ENCODE measurements at places on chromosomes 2 and 18.

DNA sequence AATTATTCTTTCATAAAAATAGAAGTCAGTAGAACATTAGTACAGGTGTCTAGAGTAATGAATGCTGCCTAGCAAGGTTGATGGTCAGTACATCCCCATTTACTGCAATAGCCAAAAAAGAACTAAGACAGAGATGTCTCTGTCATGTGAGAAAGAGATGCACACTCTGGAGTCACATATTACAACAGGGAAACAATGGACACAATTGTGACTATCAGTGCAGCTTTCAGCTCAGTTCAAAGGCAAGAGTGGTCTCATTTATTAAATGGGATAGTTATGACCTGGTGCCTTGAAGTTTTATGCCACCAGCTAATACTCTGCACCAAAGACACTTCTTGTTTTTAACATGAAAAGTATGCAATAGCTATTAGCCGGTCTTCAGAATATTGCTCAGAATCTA, 194.9 kb upstream of the CHAC2 start:
- DNase-seq: no peak

DNA sequence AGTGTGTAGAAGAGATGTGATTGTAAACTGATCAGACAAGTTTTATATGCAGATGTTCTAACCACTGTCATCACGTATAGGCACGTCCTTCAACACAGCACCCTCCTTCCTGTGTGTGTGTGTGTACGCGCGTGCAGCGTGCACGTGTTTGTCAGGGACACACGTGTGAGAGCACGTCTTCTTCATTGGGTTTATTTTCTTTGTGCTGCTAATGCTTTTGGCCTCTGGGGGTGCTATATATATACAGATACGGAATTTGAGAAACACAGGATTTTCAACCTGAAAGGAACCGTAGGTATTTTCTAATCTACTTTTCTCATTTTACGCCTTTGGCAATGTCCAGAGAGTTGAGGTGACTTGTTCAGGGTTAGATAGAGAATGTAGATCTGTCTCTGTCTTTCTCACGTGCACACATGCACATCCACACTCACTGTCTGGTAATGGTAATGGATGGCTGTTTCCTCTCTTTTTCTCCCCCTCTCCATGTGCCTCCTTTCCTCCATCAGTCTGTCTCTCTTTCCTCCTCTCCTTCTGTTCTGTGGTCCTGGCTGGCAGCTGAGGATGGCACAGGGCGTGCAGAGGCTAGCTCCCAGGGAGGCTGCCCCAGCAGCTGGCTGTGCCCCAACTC, 13.4 kb upstream of the CELF4 start:
- DNase-seq: no peak

GRCh38 chr2:14806613-14807012, 174.1 kb downstream of the LRATD1 start:
- DNase-seq: no peak

GRCh38 chr2:210323003-210323402, 8.0 kb upstream of the MYL1 start:
- no peak for DNase-seq

DNA sequence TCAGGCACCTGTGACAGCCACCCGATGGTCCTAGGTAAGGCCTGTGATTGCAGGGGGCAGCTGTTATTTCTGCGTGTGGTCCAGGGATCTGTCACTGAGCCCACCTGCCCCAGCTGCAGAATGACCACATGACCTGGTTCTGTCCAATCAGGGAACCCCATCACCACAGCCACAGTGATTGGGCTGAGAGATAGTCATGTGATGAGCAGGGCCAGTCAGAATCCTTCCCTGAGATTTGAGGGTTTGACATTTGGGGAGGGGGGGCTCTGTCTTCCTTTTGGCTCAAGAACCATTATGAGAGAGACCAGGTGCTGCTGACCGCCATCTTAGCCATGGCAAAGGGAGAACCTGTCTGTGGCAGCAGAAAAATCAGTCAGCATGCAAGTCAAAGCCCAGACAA, 147.2 kb downstream of the SMAD7 start:
- DNase-seq: no peak

GRCh38 chr2:42367835-42368234, 6.8 kb upstream of the COX7A2L start:
- no peak for DNase-seq

DNA sequence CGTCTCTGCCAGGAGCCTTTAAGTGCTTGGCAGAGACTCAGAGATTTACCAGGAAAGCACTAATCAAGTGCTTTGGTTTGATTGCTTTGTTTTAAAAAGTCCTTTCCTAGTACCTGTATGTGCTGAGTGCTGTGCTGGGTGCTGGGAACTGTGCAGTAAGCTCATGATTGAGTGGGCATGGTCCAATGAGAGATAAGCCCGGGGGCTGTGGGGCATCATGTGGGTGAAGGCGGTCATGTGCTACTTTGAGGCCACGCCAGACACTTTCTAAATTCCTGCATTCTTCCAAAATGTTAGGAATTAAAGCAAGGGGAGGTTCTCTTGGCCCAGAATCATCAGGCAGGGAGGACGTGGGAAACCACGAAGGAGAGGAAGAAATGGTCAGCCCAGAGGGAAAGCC, 109.0 kb downstream of the ACAA2 start:
- no peak for DNase-seq

DNA sequence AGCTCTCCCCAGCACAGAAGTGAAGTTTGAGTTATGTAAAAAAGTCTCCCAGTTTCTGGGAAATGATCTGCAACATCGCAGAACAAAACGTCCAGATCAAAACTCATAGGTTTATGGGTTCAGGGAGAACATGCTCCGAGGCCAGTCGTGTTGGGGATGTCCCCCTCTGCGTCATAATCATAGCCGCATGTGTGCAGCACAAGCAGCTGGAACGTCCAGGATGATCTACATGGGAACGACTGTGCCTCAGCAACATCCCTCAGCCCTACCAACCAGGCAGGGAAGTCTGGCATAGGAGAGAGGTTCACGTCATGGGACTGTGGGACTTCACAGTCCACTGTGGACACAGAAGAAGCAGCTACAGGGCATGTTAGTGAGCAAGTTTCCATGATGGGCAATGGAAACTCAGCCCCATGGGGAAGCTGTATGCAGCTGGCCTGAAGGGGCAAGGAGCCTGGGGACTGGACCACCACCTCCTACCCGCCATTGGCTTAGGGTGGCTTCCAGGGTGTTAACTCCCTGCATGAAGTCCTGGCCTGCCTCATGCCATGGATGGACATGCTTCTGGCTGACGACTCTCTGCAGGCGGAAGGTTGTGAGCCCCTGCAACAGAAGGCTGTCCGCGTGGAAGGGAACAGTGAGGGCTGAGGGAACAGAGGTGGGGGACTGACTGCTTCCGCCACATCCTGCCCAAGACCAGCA, 96.9 kb downstream of the COPS8 start:
- DNase-seq: no peak

GRCh38 chr18:72768681-72769229, 99.0 kb downstream of the NETO1 start:
- DNase-seq: no peak

DNA sequence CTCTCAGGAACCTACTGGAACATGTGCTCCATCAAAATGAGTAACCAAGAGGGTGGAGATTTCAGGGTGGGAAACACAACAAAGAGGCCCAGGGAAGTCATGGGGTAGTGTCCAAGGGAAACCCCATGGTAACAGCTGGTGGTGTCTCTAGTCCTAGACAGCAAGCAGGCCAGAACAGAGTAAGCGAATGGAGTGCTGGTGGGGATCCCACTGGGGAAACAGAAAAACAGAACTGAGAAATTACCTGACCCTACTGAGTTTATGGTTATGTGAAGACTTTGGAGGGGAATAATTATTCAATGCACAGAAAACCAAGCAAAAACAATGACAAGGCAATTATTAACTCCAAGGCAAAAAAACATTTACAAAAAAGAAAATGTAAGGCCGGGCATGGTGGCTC, 16.9 kb downstream of the ERCC3 start:
- no peak for DNase-seq

DNA sequence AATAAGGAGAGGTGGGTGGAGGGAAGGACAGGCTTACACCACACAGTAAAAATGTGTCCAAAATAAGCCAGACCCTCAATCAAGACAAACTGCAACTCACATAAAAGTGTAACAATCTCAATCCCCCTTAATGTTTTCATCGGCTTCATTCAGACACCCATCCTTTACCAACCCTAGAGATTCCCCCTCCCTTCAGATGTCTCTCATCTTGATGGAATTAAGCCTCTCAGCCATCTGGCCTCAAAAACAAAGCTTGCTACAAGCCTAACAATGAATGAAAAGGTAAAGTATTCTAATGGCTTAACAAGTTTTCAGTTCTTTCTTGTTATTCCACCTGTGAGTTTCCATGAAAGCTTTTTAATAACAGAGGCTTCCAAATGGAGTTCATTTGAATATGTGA, 5.2 kb downstream of the RTTN start:
- no peak for DNase-seq

DNA sequence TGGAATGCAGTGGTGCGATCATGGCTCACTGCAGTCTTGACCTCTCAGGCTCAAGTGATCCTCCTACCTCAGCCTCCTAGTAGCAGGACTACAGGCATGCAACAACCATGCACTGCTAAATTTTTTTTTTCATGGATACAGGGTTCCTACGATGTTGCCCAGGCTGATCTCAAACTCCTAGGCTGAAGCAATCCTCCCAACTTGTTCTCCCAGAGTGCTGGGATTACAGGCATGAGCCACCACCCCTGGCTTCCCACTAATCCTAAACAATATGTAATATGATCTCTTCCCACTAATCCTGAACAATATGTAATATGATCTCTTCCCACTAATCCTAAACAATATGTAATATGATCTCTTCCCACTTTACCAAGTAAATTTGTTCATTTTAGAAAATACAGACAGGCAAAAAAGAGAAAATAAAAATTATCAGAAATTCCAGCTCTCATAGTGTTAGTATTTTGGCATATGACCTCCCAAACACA, 33.7 kb upstream of the C18orf32 start:
- DNase-seq: no peak

DNA sequence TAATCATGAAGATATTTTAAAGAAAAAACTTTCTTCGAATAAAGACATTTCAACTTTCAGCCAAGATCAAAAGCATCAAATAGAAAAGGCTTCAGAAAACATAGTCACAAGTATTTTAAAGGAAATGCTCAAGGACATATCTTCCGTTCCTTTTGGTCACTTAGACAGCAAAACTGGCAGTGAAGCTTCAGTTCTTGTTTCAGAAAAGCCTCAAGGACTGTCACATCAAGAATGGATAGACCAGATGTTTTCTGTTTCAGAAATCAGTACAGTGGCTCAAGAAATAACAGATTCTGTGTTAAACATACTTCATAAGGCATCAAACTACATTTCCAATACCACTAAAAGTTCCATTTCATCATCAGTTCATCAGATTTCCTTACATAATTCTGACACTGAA, 51.8 kb downstream of the FSIP2 start:
- no peak for DNase-seq

DNA sequence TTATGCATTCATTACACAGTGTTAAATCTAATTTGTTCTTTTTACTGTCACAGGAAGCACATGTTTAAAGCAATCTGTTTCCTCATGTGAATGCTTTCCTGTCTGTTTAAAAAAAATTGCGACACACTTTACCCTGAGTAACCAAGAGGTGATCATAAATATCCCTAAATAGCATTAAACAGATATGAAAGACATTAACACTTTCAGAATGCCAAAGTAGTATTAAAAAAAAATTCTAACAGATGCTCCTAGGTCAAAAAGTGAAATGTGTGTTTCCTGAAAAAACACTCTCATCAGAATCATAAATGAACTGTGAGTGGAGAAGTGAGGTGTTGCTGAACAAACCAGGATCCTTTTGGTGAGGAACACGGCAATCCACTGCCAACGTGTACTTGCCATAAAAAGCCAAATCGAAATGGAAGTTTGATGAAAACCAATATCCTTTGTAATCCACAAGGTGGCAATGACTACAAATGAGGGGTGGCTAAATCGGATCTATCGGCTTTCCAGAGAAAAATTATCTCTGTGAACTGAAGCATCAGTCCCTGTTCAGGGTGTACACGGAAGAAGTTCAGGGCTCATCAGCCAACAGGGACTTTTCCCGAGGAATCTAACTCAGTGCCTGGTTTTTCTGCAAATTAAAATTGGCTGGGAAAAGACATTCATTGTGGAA, 248.9 kb downstream of the TCF4 start:
- DNase-seq: no peak

GRCh38 chr2:12352889-12353288, 363.8 kb upstream of the TRIB2 start:
- no peak for DNase-seq

DNA sequence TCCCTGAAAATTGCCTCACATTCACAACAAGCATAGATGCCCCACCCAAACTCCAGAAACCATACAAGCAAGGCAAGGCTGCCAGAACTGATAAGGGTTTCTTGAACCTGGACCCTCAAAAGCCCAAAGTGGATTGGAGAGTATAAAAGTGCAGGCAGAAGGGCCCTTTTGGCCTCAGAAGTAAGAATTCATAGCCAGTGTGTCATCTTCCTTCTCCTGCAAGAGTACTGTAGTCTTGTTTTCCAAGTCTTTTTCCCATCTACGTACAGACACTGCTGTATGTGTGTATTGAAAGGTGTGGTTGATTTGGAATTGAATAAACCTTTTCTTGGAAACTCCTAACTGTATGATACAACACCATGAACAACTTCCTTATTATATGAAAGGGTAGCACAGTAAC, 46.8 kb downstream of the ZC3H15 start:
- DNase-seq: no peak

- no peak for DNase-seq
These were observed 743.3 kb downstream of the SLC4A3 start for GRCh38 chr2:220370764-220371163.

GRCh38 chr2:84077496-84077895, 381.6 kb downstream of the SUCLG1 start:
- no peak for DNase-seq

DNA sequence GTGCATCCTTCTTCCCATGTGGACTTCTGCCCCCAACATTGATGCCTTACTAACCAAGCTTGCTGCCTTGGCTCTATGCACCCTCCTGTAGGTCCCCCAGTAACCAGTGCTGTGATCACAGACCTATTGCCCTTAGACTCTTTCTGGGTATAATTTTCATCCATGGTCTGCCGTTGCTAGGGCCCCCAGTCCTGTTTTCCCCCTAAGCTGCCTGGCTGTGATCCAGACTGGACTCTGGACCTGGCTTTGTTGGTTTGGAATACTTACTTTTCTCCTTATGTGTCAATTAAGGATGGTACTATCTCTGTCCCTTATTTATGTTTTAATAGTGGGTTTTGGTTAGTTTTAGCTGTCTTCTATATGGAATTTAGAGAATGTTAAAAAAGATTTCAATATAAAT, 26.0 kb downstream of the ATP9B start:
- DNase-seq: no peak

GRCh38 chr2:218223046-218223445, 6.1 kb downstream of the ARPC2 start:
- no peak for DNase-seq

GRCh38 chr2:160005908-160006307, 56.5 kb downstream of the PLA2R1 start:
- DNase-seq: no peak

DNA sequence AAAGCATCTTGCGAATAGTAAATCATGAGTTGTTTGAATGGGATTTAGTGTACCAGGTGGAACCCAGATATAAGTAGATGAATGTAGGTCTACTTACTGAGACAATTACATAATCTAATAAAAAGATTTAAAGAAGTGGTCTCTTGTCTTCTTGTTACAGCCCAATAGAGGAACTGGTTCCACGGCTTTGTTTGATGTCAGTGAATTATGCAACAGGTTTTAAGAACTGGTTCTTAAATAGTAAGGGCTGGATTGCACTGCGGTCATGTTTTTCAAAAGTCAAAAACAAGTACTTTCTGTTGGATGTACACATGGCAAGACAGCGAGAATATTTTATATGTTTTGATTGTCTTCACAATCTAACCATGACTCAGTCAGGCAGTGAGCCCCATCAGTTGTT, 15.4 kb upstream of the SLC9A2 start:
- no peak for DNase-seq

Data from stimulated activated CD4-positive, alpha-beta T cell treated with anti-CD3 and anti-CD28 coated beads, Interleukin-4, amount 100 ng/mL, for 4 hours (primary cell).